Karpas-422 (cell line): ENCODE measurements at places on chromosomes 13 and 19.

- no peaks in the 10 kb centered on the region for H3K27me3 ChIP-seq
- H3K27ac ChIP-seq = no peak overlapping the region
- DNase-seq = no peak
- peaks cover 16% of the 10 kb centered on the region for H3K4me1 ChIP-seq
Observed at GRCh38 chr13:59706101-59706976, 457.4 kb downstream of the DIAPH3 start.

DNA sequence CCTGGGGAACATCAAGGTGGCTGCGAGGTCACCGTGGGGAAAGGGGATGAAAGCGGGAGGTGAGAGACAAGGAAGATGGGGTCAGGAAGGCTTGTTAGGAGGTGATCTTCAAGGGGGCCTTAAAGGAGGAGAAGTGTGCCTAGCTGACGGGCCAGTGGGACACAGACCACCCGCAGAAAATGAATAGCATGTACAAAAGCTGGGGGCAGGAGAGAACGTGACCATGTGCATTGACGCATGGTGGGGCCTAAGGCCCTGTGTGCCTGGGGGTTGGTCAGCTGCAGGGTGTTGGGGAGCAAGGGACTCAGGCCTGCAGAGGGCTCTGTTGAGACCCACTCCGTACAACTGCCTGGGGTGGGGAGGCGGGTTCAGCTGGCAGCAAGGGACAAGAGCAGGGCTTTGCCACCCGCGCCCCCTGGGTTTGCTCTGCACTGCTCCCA, 5.9 kb downstream of the RAB8A start:
- peaks cover 11% of the 10 kb centered on the region for H3K36me3 ChIP-seq
- H3K4me1 ChIP-seq = peaks cover 62% of the 10 kb centered on the region
- peak; percentile 83 for DNase-seq
- peak overlapping the region; percentile 56; the same call in 1 of the 2 replicates for H3K4me3 ChIP-seq
- peak overlapping the region; percentile 95 for H3K27ac ChIP-seq

GRCh38 chr13:61204025-61204424, 211.6 kb downstream of the PCDH20 start:
- H3K4me3 ChIP-seq = no peak overlapping the region
- no peaks in the 10 kb centered on the region for H3K4me1 ChIP-seq
- no peaks in the 10 kb centered on the region for H3K27me3 ChIP-seq
- no peaks in the 10 kb centered on the region for H3K36me3 ChIP-seq

- no peak overlapping the region for H3K27ac ChIP-seq
- H3K4me1 ChIP-seq = peaks cover 19% of the 10 kb centered on the region
- no peak overlapping the region for H3K4me3 ChIP-seq
- H3K27me3 ChIP-seq = 0 out of 2 replicates have a peak, but pooled peaks cover 3% of the 10 kb centered on the region
Observed at GRCh38 chr19:51687791-51688670, 5.1 kb upstream of the SPACA6 start.

GRCh38 chr19:32675720-32676185, at the start of gene RGS9BP:
Gene RGS9BP, plus strand, starts transcription at chr19:32675848. Its CDS starts 416 bp downstream, at chr19:32676264.
- H3K27me3 ChIP-seq = no peaks in the 10 kb centered on the region
- H3K36me3 ChIP-seq = peaks cover 5% of the 10 kb centered on the region
- no peak within 1 kb of the TSS for H3K27ac ChIP-seq
- H3K4me1 ChIP-seq = peaks cover 21% of the 10 kb centered on the region

DNA sequence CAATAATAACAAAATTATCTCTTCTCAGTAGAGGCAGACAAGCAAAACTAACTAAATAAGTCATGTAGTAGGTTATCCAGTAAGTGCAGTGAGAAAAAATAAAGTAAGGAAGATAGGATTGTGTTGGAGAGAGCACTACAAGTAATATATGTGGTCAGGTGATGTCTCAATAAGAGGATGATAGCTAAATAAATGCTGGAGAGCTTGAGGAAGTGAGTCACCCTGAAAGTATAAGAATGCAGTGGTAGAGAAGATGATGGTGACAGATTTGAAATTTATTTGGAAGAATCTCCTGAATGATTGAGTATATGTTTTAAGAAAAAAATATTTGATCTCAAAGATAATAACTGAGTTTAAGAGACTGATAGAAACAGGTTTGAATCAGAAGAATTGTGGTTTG, 152.2 kb upstream of the PRR20A start:
- H3K27me3 ChIP-seq = no peaks in the 10 kb centered on the region
- no peaks in the 10 kb centered on the region for H3K36me3 ChIP-seq
- no peak for DNase-seq

DNA sequence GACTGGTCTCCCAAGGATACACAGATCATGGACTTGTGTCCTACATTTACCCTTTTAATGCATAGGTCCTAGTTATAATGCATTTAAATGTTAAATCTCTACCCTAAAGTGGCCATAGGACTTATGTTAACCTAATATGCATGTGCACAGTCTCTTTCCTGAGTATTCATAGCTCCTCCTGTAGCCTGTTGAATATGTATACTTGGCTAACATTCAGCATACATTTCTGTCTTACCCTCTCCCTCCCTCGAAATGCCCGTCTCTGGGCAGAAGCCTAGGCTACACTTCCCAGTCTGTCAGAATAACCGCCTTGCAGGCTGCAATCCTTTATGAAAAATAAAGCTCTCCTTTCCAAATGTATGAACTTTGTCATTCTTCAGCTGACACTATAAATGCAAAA, 13.9 kb downstream of the ZFP82 start:
- no peaks in the 10 kb centered on the region for H3K27me3 ChIP-seq
- peaks cover 94% of the 10 kb centered on the region for H3K36me3 ChIP-seq
- DNase-seq = no peak
- H3K4me3 ChIP-seq = no peak overlapping the region
- no peak overlapping the region for H3K27ac ChIP-seq
- H3K4me1 ChIP-seq = no peaks in the 10 kb centered on the region

GRCh38 chr19:42271861-42272534, 2.9 kb downstream of the CIC start:
- DNase-seq = no peak
- no peak overlapping the region for H3K4me3 ChIP-seq
- no peak overlapping the region for H3K27ac ChIP-seq
- H3K36me3 ChIP-seq = no peaks in the 10 kb centered on the region
- H3K4me1 ChIP-seq = peaks cover 29% of the 10 kb centered on the region

GRCh38 chr13:113820813-113821651, 42.8 kb downstream of the GAS6 start:
- no peak for DNase-seq
- no peak overlapping the region for H3K4me3 ChIP-seq
- H3K4me1 ChIP-seq = peaks cover 9% of the 10 kb centered on the region

GRCh38 chr13:103276775-103277498, 210.7 kb upstream of the SLC10A2 start:
- no peaks in the 10 kb centered on the region for H3K4me1 ChIP-seq
- H3K4me3 ChIP-seq = no peak overlapping the region
- H3K27me3 ChIP-seq = no peaks in the 10 kb centered on the region
- no peak overlapping the region for H3K27ac ChIP-seq
- no peaks in the 10 kb centered on the region for H3K36me3 ChIP-seq
- DNase-seq = no peak

DNA sequence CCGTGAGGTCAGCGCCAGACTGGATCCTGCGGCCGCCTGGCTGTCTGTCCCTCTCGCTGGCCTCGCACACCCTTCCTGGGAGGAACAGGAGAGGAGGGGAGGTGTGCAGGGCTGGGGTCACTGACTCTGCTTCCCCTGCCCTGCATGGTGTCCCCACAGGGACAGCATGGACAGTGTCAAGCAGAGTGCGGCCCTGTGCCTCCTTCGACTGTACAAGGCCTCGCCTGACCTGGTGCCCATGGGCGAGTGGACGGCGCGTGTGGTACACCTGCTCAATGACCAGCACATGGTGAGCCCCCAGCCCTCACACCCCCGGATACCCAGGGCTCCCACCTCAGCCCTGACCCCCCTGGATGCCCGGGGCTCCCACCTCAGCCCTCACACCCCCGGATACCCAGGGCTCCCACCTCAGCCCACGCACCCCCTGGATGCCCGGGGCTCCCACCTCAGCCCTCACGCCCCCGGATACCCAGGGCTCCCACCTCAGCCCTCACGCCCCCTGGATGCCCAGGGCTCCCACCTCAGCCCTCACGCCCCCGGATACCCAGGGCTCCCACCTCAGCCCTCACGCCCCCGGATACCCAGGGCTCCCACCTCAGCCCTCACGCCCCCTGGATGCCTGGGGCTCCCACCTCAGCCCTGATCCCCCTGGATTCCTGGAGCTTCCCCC, 21.2 kb downstream of the FUZ start:
- H3K36me3 ChIP-seq = peaks cover 16% of the 10 kb centered on the region; the same call in 1 of the 2 replicates
- DNase-seq = no peak
- H3K4me1 ChIP-seq = no peaks in the 10 kb centered on the region
- no peaks in the 10 kb centered on the region for H3K27me3 ChIP-seq
- H3K4me3 ChIP-seq = no peak overlapping the region

DNA sequence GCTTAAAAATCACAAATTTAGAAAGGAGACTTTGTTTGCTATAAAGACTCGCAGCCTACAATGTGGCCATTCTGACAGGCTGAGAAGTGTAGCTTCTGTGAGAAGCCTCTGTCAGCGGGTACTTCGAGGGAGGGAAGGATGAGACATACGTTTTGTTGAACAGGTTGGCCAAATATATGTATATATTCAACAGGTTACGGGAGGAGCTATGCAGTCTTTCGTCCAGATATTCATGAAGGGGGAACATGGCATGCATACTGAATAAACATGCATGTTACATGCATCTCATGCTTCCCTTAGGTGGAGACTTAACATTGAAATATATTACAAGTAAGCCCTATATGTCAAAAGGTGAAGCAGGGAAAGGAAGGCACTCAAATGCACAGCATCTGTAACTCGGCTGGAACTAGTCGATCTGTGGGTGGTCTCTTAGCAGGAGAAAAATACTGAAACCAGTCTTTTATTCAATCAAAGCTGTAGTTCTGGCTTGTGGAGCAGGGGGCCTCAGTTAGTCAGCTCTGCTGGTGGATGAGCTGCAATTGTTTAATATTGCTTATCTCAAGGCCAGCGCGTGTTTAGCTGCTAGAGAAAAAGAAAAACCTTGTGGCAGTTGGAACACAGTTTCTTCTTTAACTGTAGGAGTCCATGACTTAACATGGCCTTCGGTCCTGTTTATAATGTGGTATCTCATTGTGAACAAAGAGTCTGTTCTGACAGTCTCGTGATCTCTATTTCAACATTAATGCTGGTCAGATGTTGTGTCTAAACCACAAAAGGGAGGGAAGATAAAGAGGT, 94.3 kb downstream of the FAM216B start:
- no peak overlapping the region for H3K27ac ChIP-seq
- DNase-seq = no peak
- H3K4me1 ChIP-seq = peaks cover 18% of the 10 kb centered on the region
- H3K36me3 ChIP-seq = no peaks in the 10 kb centered on the region
- H3K4me3 ChIP-seq = no peak overlapping the region
- H3K27me3 ChIP-seq = no peaks in the 10 kb centered on the region

DNA sequence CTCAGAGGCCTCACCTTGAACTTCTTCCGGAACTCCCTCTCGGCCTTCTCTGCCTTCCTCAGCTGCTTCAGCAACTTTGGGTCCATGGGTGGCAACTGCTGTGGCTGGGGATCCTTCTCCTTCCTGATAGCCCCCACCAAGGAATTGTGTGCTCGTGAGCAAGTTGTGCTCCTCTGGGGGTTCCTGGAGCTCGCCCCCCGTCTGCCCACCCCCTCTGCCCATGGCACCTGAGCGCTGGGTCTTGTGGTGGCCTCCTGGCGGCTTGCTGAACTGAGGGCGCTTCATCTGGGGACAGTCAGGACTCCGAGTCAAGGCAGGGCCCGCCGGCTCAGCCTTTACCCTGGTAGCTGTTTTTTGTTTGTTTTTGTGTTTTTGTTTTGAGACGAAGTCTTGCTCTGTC, 11.6 kb downstream of the PRAM1 start:
- no peak overlapping the region for H3K4me3 ChIP-seq
- no peaks in the 10 kb centered on the region for H3K27me3 ChIP-seq
